ENCODE measurements at places on chromosomes 5 and 9.

GRCh38 chr9:87517732-87518131, 20.1 kb downstream of the DAPK1 start:
- DNase-seq: no peak

- DNase-seq: no peak
Measured at GRCh38 chr9:69174616-69175463, 763 bp downstream of the TJP2 start.

- no peak for DNase-seq
Measured at GRCh38 chr9:109908459-109909390, 128.7 kb downstream of the PALM2AKAP2 start.

DNA sequence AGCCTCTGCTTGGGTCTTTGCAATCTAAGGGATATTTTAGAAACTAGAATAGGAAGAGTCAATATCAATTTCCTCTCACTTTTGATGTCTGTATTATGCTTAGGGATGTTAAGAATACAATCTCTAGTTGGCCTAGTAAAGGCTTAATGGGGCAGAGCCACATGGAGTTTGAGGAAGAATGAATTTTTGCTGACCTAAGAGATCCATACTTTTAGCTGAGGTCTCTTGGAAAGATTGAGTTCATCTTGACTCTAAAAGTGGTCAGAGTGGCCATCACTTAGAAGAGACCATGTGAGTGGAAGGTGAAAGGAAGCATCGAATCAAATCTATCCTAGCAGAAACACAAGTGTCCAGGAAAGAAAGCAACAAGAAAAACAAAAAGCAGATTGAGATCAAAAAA, 92.2 kb upstream of the SLC28A3 start:
- DNase-seq: no peak

GRCh38 chr9:103757062-103757461, 337.0 kb upstream of the SMC2 start:
- no peak for DNase-seq

DNA sequence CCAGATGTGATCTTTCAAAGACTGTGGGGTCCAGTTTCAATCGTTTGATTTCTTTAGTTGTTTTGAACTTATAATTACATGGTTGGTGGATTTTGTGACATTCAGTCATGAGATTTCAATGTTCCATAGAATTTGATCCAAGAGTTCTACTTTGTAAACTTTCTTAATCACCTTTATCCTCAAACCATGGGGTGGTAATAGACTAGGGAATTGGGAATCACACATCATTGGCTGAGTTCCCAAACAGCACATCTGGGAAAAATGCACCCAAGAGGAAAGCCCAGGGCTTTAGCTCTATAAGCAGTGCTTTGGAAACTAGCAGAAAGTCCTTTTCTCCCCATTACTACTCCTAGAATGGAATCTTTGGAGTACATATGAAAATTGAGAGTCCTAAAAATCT, 177.6 kb downstream of the NNT start:
- DNase-seq: no peak

DNA sequence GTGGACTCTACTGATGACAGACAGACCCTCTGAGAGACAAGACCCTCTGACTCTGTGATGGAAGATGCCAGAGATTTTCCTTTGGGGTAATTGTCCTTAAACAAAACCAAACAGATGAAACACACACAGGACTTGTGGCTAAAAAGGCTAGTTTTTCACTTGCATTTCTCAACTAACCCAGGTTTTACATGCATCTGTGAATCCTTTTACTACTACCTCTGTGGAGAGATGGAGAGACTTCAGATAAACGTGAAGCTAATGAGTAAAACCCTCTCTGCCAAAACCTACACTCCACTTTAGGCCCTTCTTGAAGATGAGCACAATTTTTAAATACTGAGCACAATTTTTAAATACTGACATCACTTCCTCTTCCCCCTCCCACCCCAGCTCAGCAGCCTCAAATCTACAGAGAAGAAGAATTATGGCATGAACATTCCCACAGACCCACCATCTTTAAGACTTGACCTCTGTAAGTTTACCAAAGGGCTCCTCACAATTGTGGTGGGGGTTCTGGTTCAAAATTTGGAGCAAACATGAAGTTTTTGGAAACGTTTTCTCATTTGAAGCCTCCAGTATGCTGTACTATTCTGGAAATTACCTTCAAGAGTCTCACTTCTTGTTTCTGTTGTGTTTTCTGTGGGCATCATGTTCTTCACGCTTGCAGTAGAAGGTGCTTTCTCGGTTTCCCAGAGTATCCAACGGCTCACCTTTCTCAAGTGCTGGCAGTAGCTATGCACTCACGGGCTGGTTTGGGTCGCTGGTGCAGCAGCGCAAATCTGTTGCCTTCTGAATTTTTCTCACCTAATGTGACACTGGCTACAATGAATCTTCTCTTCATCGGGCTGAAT, 42.7 kb downstream of the ACER2 start:
- no peak for DNase-seq

GRCh38 chr9:130214776-130215340, 42.7 kb downstream of the NCS1 start:
- DNase-seq: no peak

DNA sequence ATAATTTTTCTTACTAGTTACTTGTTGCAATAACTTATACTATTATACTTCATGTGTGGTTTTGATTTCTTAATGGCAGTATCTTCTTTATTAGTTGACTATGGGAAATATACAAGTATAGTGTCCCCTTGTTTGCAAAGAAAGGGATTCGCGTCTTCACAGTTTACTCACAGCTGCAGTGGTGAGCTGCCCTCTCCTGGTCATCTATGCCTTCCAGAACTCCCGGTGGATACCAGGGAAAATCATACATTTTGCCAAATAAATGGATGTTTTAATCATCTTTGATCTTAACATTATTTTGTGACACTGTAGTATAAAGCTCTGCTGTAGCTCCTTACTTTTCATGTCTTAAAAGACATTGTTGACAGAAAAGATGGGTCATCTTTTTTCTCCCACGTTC, 142.0 kb downstream of the ZCCHC7 start:
- DNase-seq: no peak

- no peak for DNase-seq
Measured at GRCh38 chr5:95532415-95532814, 22.4 kb downstream of the SKIC3 start.

DNA sequence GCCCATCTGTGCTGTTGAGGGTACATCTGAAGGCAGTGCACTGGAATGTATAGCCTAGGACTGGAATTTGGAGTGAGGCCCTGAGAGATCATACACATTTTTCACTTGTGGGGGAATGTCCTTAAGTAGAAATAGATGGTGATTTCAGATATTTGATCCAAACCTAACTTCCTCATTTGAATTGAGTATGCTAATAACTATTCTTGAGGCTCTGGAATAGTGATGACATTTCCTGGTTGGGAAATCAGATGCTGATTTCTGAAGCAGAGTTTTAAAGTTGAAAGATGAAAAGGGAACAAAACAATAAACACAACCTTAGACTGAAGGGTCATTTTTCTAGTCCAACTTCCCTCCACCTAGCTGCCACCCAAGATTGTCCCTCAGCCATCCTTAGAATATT, 163.0 kb upstream of the CCDC152 start:
- DNase-seq: no peak

DNA sequence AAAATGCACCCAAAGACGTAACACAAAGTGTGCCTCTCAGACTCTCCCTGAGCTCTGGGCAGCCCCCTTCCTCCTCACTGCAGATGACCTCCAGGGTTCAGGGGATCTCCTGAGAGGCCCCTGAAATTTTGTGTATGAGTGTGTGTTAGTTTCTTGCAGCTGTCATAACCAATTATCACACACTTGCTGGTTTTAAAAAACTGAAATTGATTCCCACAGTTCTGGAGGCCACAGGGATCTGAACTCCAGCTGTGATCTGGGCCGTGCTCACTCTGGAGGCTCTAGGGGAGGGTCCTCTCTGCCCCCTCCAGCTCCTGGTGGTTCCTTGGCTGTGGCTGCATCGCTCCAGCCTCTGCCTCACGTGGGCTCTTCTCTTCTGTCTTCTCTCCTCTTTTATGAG, 58.8 kb downstream of the OLFM1 start:
- DNase-seq: no peak

- DNase-seq: no peak
Measured at GRCh38 chr5:40437452-40437861, 242.3 kb upstream of the PTGER4 start.

GRCh38 chr9:99466104-99466503, 244.0 kb downstream of the SEC61B start:
- no peak for DNase-seq

Measured in dorsolateral prefrontal cortex (tissue), 122 donors.